Activated T-helper 2 cell treated with anti-CD3 and anti-CD28 coated beads, Interferon-gamma antibody, Interleukin-2, Interleukin-4, amounts not matched to agents 10 μg/mL and 5 μg/mL and 100 μg/mL, durations not matched to agents 14 hours and 24 hours and 36 hours (primary cell): ENCODE measurements at places on chromosomes 1 and 21. TPM values are rescaled to one million over a fixed set of nuclear protein-coding genes. Genes with fewer than 3 reads are reported as not detected.
A peak's percentile ranks its signal among the peaks of the same experiment; 100 is the strongest.

GRCh38 chr21:16154951-16155635 is 425.3 kb downstream of the USP25 start:
- no peak for DNase-seq
- no peaks in the 10 kb centered on the region for H3K36me3 ChIP-seq
- no peak overlapping the region for H3K27ac ChIP-seq
- no peaks in the 10 kb centered on the region for H3K4me1 ChIP-seq
- no peaks in the 10 kb centered on the region for H3K27me3 ChIP-seq
- H3K4me3 ChIP-seq: no peak overlapping the region

GRCh38 chr1:98661544-98662355 is at the start of gene SNX7:
Gene SNX7 (plus strand): TSS chr1:98661721. CDS start chr1:98661732, 11 bp downstream.
- no peak within 1 kb of the TSS for H3K27ac ChIP-seq
- peak within 1 kb of the TSS; percentile 68 for H3K4me3 ChIP-seq
- peaks cover 8% of the 10 kb centered on the region for H3K4me1 ChIP-seq
- no peak for DNase-seq
- peaks cover 48% of the 10 kb centered on the region for H3K27me3 ChIP-seq

DNA sequence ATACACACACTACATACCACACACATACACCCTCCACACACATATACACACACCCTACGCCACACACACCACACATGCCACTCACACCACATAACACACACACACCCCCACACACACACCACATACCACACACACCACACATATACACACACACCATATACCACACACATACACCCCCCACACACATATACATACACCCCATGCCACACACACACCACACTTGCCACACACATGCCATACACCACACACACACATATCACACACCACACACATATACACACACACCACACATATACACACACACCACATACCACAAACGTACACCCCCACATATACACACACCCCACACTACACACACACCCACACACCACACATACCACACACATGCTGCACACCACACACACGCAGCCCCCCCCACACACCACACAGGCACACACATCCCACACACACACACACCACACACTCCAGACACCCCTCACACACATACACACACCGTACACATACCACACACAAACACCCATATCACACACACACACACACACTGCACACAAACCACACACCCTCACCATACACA is 76.7 kb upstream of the TMPRSS2 start:
- H3K27me3 ChIP-seq: no peaks in the 10 kb centered on the region
- DNase-seq: no peak
- no peak overlapping the region for H3K27ac ChIP-seq
- H3K4me1 ChIP-seq: no peaks in the 10 kb centered on the region
- H3K4me3 ChIP-seq: no peak overlapping the region

GRCh38 chr1:207918011-207918410 is 7.1 kb upstream of the CD34 start:
- no peak overlapping the region for H3K4me3 ChIP-seq
- H3K27ac ChIP-seq: no peak overlapping the region
- peaks cover 48% of the 10 kb centered on the region for H3K27me3 ChIP-seq
- no peaks in the 10 kb centered on the region for H3K4me1 ChIP-seq
- no peak for DNase-seq
- H3K36me3 ChIP-seq: no peaks in the 10 kb centered on the region

DNA sequence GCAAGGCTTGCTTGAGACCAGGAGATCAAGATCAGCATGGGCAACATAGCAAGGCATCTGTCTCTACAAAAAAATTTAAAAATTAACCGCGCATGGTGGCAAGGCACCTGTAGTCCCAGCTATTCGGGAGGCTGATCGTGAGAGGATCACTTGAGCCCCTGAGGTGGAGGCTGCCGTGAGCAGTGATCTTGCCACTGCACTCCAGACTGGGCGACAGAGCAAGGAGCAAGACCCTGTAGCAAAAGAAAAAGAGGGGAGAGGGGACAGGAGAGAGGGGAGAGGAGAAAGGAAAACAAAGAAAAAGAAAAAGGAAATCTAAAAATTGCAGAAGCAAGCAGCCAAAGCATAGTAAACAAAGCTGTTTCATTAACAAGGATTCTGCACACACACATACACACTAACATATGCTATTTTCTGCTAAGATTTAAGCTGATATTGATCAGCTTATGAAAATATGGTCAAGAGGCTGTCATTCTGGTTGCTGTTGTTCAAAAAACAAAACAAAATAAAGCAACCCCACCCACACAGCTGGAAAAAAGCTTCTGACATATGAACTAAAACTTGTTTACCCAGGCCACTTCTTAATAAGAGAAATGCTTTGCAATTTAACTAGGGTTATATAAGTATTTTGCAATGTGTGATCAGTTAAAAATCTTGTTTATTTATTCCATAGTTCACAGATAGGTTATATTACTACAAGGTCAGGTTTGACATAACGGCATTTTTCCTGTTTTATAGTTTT is 1.8 kb downstream of the ARNT start:
- DNase-seq: no peak
- H3K4me1 ChIP-seq: peaks cover 27% of the 10 kb centered on the region
- H3K27me3 ChIP-seq: no peaks in the 10 kb centered on the region
- H3K36me3 ChIP-seq: peaks cover 34% of the 10 kb centered on the region

The SLAMF6 gene
- 11.8 and 13.0 TPM in 2 replicates for total RNA-seq

The LAD1 gene
- not detected in 2 replicates for total RNA-seq

The NTRK1 gene
- total RNA-seq: 252 and 253 TPM in 2 replicates

The KISS1 gene
- total RNA-seq: not detected in 2 replicates
